Activated CD4-positive, alpha-beta T cell treated with anti-CD3 and anti-CD28 coated beads, Interleukin-2, amount 50 U/mL, for 4 hours (primary cell): ENCODE measurements at places on chromosomes 11 and 22.

GRCh38 chr11:118142081-118142480 lies 10.5 kb downstream of the SCN4B start:
- no peak for DNase-seq

DNA sequence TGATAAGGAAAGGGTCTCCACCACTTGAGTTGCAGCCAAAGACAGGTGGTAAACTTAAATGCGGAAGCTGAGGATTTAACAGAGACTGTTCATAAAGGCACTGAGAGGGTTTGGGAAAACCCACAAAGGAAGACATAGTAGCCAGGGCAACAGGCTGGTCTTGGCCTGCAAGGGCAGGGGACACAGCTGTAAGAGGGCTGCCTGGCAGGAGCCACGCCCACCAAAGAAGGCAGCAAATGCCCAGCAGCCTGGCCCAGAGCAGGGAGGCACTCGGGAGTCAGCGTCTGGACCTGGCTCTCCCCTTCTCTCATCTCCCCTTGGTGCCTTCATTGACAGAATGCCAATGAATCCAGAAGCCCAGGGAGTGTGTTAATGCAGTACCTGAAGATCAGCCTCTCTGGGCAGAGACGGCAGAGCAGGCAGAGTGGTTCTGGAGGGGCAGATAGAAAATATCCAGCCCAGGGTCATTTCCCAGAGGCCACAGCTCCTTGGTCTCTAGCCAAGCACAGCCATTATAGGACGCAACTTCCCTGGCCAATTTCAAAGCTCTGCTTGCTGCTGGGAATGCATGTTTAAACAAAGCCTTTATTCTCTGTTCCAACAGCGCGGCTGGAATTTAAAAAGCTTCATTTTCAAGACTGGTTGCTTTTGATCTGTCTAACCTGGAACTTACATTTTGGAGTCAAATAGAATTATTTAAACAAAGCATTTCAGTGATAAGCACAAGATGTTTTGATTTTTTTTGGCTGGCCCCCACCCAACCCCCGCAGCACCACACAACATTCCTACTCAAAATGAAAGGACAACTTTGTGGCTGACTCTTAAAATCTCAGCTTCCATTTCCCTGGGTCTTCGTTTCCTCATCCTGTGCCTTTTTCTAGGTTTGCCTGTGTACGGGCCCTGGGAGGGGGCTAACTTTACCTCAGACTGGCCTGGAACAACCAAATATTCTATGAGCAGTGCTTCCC lies 125.6 kb upstream of the LMO1 start:
- DNase-seq = no peak

GRCh38 chr11:4460151-4460550 lies 11.1 kb downstream of the OR52K2 start:
- DNase-seq = no peak

DNA sequence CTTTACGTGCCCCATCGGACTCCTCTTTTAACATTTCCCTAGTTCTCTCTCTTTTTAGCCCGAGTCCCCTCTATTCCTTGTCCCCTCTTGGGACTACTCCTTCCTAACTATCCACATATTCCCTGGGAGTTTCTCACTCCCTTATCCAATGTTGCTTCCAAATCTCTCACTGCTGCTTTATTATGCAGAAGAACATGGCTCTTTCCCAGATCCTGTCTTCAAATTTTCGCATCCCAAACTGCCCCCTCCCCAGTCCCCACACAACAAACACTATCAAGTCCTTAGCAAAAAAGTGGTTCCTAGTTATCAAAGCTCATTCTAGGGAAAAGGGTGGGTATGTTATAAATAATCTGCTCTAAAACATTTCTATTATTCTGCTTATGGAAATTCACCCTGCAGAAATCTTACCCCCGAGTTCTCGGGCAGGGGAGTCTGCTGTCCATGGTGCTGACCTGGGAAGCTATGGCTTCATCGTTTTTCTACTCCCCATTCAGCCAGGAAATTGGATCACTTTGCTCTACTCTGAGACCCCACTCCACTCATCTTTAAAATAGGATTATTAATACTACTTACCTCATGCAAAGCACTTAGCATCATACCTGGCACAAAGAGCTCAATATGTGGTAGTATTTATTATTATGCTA lies 393.5 kb downstream of the BUD13 start:
- no peak for DNase-seq

- no peak for DNase-seq
These were observed 16.1 kb downstream of the CD5 start for GRCh38 chr11:61118406-61118805.

GRCh38 chr11:62669420-62670161 lies 1.9 kb upstream of the UQCC3 start:
- DNase-seq = no peak

DNA sequence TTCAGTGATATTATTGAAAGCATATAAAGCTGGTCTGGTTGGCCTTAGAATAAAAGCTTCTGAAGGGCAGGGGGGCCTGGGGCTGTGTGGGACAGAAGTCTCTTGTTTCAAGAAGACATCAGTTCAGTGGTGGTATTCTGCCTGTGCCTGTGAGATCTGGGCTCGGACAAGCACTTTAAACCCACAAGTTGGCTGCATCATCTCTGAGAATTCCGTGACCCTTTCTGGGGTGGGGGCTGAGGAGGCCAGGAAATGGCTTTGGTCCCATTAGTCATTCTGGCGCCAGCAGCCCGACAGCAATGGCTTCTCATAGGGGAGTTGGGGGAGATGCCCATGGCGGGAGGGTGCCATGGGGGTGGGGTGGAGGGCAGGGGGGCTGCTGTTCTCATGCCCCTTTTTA lies 104.1 kb downstream of the PKNOX2 start:
- no peak for DNase-seq

- no peak for DNase-seq
These were observed 3.6 kb downstream of the RTN4RL2 start for GRCh38 chr11:57463671-57464538.

DNA sequence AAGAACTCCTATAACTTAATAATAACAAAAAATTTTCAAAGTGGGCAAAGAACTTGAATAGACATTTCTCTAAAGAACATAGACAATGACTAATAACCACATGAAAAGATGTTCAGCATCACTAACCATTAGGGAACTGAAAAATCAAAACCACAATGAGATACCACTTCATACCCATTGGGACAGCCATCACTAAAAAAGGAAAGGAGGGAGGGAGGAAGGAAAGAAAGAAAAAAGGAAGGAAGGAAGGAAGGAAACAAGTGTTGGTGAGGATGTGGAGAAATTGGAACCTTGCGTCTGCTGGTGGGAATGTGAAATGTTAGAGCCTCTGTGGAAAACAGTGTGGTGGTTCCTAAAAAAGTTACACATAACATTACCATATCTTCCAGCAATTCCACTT lies 55.8 kb downstream of the MS4A13 start:
- DNase-seq = no peak

GRCh38 chr22:48258811-48259210 lies 1496.4 kb downstream of the TBC1D22A start:
- no peak for DNase-seq

GRCh38 chr11:35322318-35322979 lies 96.9 kb downstream of the SLC1A2 start:
- DNase-seq = no peak

GRCh38 chr11:60257956-60258722 lies 15.2 kb upstream of the MS4A4E start:
- DNase-seq = no peak

DNA sequence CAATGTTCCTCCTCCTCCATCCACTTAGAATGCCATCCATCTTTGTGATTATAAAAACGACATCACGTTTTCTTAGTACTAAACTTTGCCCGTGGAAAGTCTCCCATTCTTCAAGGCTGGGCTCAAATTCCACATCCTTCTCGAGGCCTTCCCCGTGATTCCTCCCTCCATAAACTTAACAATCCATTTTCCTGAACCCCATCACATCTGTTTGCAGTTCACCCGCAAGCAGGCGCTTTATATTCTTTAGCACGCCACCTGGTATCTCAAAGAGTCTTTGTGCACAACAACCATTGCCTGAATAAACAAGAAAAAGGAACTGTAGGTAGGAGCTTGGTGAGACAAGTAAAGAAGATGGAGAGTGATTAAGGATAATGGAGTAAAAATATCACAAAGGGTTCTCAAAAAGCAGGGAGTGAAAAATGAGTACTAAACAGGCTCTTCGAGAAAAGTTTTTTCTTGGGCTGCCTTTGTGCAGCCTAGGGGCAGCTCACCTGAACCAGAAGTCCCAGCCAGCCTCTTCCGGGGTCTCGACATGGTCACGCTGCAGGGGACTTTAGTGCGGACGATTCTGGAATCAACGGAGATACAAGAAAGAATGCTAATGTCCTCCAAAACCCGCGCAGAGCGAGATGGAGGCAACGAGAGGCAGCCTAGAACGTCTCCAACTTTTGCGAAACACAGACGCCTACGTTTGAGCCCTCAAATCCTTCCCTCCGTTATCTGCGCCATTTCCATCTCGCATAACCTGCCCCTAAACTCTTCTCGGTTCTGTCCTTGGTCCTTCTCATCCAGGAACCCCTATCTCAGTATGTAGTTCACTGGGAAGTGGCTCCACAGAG lies 585 bp downstream of the THYN1 start:
- DNase-seq = no peak

DNA sequence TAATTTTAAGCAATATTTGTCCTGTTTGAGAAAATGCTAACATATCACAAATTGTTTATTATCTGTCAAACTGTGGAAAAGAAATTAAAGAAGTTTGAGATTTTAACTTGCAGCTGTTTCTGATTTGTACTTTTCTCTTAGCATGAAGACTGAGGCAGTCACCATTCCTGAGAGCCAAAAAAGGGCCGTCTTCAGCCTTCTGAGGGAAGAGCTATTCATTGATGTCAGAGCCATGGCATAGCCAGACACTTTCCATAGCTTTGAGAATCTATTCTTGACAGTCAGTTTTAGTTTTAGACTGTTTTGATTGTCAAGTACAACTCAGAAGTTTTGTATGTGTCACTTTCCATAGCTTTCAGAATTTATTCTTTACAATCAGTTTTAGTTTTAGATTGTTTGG lies 32.1 kb downstream of the YAP1 start:
- DNase-seq = no peak

GRCh38 chr22:44728761-44729324 lies 23.5 kb upstream of the ARHGAP8 start:
- DNase-seq = no peak

DNA sequence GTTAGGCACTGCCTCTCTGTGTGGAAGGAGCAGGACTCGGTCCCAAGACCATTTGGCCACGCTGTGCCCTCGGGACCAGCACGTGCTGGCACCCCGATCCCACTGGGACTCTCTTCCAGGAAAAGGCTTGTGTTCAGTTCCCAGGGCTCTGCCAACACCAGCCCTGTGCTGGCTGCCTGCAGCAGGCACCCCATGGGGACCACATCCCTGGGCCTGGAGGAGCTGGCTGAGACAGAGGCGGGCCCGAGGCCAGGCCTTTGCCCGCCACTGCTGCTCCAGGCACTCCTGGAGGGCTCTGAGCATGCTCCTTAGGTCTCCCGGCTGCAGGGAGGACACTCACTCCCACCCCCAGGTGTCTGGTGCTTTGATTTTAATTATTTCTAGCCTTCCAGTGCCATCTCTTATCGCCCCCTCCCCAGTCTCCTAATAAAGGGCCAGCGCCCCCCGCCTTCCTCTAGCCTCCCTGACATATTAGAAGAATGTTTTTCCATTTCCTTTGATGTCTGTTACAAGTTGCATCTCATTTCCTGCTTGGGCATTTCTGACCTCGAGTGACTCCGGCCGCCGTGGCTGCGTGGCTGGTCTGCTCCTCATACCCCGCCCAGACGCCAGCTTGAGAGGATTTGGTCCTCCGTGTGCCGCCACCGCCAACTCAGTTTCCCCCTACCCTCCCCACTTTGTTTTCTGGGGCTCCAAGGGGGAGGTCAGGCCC lies 14.4 kb downstream of the CDKN1C start:
- DNase-seq = no peak

DNA sequence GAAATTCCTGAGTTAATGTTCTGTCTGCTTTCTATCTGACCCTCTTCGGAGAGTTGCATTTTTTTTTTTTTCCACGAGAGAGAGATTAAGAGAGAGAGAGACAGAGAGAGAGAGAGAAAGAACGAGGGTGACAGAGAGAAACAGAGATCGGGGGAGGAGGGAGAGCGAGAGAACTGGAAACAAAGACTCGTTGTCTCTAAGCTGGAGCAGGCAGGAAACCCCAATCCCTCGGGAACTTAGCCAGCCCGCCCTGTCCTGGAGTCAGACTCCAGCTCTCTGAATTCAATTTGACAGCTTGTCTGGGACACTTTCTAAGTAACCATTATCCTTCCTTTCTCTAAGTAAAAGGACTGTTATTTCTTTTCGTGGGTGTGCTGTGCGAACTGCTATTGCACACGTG lies 76.9 kb downstream of the KCNJ1 start:
- DNase-seq = no peak

DNA sequence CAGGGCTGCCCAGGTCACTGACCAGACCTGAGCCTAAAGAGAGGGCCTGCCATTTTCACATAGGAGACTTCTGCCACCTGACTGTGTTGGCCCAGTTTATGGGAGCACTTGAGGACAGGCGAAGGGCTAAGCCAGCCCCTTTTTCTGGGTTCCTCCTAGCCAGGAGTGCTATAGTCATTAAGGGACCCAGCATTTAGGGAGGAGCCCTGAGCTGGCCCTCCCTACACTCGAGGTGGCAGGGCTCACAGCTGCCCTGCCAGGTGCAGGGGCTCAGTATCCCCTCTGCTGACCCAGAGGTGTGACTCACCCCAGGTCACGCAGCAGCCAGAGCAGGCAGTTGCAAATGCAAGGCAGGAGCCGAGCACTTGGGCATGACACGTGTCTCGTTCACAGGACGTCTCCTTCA lies 86.3 kb upstream of the CRYBB3 start:
- DNase-seq = no peak

- no peak for DNase-seq
These were observed 121.7 kb downstream of the SGSM3 start for GRCh38 chr22:40491990-40492631.

GRCh38 chr11:12381875-12382274 lies 4.5 kb downstream of the PARVA start:
- DNase-seq = no peak

GRCh38 chr11:128686021-128686741 lies 7.7 kb upstream of the FLI1 start:
- no peak for DNase-seq

DNA sequence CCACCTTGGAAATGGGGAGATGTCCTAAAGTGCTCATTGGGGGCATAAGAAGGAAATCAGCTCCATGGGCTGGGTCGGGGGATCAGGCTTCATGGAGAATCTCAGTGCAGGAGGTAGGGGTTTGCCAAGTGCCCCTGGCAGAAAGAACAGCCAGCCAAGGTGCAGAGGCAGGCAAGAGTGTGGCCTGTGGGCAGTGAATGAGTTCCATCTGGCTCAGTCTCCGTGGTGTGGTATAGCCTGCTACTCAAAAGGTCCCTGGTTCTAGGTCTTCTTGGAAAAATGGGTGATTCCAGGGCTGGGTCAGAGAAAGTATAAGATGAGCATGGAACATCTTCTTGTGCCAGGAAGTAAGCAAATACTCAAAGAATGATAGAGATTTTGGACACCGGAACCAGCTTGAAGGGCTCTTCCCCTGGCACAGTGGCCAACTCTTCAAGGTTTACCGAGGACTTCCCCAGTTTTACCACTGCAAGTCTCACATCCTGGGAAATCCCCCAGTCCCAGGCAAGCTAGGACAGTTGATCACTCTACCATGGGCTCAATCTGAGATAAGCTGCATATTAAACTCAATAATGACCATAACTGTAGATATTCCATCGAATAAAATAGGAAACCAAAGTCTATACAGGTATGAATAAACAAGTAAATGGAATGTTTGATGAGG lies 10.6 kb upstream of the ARAP1 start:
- DNase-seq = no peak

- no peak for DNase-seq
These were observed 12.8 kb upstream of the ST14 start for GRCh38 chr11:130146796-130147195.
